ENCODE measurements at places on chromosomes 7 and 10.

- no peak for DNase-seq
Observed at GRCh38 chr7:25029075-25029474, 49.1 kb upstream of the OSBPL3 start.

GRCh38 chr10:131212763-131213325, 98.7 kb downstream of the TCERG1L start:
- DNase-seq = no peak

GRCh38 chr10:95560278-95561176, 644 bp downstream of the SORBS1 start:
- DNase-seq = no peak

GRCh38 chr10:73065441-73065840, 31.2 kb downstream of the P4HA1 start:
- DNase-seq = no peak

DNA sequence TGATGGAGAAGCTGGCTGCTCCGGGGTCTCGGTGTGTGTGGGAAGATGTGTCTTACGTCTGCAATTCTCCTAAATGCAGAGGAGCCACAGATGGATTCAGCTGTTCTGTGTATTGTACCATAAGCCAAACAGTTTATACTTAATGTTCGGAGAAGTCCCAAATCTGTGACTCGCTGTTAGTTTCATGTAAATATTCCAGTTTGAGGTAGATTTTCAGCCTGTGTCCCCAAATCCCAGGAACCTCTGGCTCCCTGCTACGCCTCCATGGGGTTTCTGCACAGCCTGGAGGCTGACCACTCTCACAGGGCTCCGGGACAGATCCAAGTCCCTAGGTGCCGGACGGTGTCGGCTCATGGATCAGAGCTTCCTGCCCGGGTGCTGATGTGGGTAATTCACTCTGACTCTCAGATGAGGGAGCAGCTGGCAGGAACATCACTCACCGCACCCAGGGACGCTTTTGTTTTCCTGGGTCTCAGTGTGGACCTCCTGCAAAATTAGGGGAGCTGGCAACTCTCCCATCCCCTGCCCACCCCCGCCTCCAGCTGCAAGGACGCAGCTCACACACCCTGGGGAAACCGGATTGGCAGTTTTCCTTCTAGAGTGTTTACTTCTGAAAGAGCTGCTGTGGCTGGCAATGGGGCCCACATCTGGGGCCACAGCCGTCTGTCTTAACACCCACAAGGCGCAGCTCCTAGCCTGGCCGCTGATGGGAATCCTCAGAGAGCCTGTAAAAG, 421.1 kb upstream of the FOXK1 start:
- DNase-seq = no peak

DNA sequence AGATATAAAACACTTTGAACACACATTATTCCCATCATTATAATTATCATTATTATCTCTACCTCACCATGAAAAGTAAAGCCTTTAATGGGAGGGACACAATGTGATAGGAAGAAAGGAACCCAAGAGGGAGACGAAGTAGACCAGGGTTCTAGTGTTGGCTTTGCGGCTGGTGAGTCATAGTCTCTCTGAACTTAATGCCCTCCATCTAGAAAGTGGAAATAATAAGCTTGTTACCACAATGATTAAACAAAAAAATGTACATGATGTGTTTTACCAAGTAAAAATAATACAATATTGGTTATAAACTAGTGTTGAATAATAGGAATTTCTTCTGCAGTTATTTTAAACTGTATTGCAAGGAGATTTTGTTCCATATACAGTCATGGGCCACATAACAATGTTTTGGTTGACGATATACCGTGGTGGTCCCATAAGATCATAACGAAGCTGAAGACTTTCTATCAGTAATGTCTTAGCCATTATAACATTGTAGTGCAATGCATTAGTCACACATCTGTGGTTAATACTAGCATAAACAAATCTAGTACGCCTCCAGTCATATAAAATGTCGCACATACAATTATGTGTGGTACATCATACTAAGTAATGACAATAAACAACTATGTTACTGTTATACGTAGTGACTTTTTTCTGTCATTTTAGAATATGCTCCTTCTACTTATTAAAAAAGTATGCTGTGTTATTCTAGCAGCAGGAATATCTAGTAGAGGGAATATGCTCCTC, 450.6 kb upstream of the SORCS1 start:
- no peak for DNase-seq

- DNase-seq = no peak
Observed at GRCh38 chr10:43943818-43944360, 295.2 kb upstream of the ZNF32 start.
